Foreskin keratinocyte (primary cell): ENCODE measurements at places on chromosomes 1 and 21. TPM values are rescaled to one million over a fixed set of nuclear protein-coding genes. Genes with fewer than 3 reads are reported as not detected.

GRCh38 chr1:4132352-4133296 lies 232.6 kb upstream of the C1orf174 start:
- no peak for DNase-seq

DNA sequence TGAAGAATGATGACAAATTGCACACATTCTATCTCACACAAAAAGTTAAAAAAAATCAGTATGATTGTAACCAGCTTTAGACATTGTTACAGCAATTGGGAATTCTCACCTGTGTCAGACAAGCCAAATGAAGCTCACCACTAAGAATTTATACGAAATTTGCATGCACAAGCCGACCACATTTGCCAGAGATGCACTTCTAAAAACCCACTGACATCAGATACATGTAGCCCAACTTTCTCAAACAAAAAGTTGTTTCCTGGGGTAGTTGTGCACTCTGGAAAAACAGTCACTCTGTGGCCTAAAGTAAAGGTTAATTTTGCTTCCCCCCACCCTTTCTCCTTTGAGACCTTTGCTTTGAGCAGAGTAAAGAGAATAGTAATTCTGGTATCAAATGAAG lies 67.9 kb upstream of the IL12RB2 start:
- DNase-seq = no peak

GRCh38 chr1:109806733-109807400 lies 43.1 kb upstream of the EPS8L3 start:
- DNase-seq = no peak

DNA sequence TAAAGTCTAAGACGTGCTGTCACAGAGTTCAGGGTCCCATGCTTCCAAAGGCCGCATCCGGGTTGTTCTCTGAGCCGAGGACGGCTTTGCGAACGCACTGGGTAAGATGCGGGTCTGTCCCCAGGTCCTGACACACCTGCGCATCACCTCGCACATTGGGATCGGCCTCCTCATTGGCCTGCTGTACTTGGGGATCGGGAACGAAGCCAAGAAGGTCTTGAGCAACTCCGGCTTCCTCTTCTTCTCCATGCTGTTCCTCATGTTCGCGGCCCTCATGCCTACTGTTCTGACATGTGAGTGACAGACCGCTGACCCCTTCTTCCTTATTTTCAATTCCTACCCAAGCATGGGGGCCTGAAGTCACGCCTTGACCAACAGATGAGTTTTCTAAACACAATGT lies 25.3 kb downstream of the TFF3 start:
- no peak for DNase-seq

DNA sequence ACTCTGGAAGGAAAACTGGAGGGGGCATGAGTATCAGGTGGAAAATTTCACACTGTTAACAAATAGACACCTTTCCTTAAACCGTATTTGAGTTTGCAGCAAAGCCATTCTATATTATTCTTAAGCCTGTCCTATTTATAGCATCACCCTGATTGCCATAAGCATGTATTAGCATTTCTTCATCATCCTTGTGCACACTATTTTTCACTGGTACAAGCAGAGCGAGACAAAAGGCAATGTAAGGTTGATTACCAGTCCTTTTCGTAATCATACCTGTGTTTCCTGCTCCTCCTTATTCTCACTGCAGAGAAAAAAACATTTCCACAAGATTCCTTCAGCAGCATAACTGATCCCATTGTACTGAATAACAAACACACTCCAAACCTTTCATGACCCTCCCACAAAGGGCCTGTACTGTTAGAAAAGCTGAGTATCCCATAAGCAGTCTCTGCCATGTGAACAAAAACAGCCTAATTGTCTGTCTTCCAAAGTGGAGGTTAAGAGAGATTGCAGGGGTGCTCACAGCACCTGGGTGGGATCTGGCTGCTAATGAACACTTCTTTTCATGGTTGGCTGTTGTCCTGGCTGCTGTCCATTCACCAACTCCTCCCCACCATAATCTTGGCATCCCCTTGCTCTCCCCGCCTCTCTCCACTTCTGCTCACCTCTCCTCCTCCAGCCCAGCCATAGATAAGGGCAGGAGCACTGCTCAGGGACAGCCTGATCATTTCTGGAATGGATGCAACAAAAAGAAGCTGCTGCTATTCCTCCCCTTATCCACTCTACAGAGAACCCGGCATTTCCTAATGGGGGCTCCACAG lies 30.4 kb downstream of the VTCN1 start:
- DNase-seq = no peak

GRCh38 chr1:35047188-35047858 lies 15.6 kb upstream of the ZMYM6 start:
- peak; percentile 82 for DNase-seq

DNA sequence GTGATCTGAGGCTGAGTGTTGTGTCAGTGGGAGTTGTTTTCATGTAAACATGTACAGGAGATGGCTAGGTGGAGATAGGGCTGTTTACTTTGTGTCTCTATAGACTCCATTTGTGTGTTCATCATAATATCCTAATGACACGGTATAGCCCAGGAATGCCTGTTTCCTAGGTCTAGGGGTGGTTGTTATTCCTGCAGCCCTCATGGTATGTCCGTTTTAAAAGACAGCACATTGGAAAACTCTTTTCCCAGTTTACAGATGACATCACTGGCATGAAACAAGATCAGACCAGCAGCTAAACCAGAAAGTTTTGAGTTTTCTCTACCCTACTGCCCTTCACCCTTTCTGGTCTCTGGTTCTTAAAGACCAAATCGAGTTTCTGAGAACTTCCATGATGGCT lies 227.3 kb upstream of the TMEM51 start:
- no peak for DNase-seq

- no peak for DNase-seq
These were observed 12.8 kb upstream of the LRRC8D start for GRCh38 chr1:89807983-89808382.

- DNase-seq = no peak
These were observed 35.4 kb upstream of the USP24 start for GRCh38 chr1:55250399-55251075.

DNA sequence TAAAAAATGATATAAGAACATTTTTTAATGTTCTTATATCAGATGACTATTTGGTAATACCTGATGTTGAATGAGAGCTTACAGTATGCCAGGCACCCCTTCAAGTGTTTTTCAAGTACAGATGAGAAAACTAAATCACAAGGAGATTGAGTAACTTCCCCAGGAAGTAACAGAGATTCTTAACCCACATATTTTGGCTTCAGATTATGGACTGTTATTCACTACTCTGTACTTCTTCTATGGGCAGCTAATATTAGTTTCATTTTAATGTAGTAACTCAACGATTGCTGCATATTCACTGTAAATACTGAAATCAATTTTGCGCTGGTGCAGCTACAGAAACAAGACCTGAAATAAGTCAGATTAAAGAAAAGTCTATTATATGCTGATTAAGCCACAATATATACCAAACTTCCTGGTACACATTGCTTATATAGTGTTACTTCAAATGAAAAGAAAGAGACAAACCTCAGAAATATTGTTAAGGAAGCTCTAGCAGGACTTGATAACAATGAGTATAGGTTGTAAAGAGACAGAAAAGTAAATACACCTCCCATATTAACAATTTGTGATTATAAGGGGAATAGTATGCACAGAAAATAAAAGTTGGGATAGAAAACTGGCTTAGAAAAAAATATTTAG lies 19.7 kb downstream of the DPYD start:
- no peak for DNase-seq

- no peak for DNase-seq
These were observed 16.1 kb upstream of the FCAMR start for GRCh38 chr1:206986402-206986801.

GRCh38 chr1:45299981-45300668 lies 26.6 kb upstream of the HPDL start:
- DNase-seq = no peak

GRCh38 chr1:114648503-114648902 lies 21.3 kb downstream of the DENND2C start:
- DNase-seq = no peak

- DNase-seq = no peak
These were observed 471 bp upstream of the ADPRS start for GRCh38 chr1:36088265-36088576.

DNA sequence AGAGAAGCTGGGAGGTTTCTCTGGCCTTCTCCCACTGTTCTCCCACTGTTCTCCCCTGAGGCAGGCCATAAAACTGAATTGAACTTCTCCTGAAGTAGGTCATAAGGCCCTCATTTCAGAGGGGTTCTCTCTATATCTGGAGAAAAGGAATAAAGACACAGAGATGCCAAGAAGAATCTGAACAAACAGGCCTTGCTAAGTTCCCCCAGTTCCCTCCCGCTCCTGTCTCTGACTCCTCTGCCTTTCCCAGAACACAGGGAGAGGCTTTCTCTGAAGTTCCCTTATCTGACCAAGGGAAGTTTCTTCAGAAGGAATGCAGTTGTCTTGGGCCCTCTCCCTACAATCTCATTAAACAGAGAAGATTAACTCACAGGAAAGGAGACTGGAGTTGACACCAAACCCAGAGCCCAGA lies 83.4 kb downstream of the SLC16A1 start:
- DNase-seq = no peak

- peak; percentile 31 for DNase-seq
These were observed 105.2 kb downstream of the SUSD4 start for GRCh38 chr1:223258751-223259198.

- no peak for DNase-seq
These were observed 323.5 kb upstream of the LRRC7 start for GRCh38 chr1:69244211-69244610.

- no peak for DNase-seq
These were observed 139.6 kb upstream of the CTTNBP2NL start for GRCh38 chr1:112256411-112256810.

DNA sequence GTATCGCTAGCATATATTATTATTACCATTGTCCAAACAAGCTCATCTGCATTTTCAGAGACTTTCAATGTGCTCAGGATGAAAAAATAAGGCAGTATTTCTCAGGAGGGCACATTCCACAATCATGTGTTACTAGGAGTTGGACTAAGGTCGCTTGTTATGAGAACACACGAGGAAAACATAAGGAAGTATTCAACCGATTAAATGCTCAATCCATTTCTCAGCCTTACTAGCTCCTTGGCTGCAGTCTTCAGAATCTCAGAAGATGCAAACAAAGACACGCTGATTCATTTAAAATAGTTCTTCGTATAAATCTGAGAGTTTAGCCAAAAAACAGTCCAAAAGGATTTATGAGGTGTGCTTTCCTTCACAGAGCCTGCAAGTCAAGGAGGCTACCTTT lies 82.0 kb upstream of the JAK1 start:
- DNase-seq = no peak

DNA sequence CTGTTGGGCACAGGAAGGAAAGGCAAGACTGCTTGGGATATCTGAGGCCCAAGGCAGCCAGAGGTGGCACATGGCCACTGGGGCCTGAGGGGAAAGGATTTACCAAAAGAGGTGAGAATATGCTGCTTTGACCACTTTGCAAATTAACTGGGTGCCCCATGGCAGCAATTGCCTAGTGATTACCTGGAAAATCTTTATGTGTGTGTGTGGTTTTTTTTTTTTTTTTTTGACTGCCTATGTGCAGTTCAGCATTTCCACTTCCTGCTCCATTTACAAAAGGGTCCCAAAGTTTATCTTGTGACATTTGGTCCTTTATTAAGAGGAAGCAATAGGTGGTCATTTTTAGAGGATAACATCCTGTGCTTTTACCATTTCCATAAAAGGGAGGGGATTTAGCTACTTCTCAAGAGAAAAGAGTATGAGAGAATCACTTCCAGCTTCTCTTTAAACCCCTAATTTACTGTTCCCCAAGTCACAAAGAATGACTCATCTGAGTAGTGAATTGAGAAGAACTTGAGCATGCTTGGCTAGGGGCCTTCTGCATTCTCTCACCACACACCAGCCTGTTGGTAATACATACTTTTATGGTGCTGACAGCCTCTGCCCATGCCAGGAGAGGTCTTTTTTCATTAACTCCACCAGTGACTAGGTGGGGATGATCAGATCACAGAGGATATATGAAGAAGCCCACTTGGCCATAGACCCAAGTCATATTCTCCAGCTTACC lies 52.1 kb downstream of the SYDE2 start:
- DNase-seq = no peak

GRCh38 chr1:212255705-212256307 lies 29.4 kb upstream of the PPP2R5A start:
- no peak for DNase-seq

GRCh38 chr21:45374826-45375455 lies 30.0 kb upstream of the COL18A1 start:
- no peak for DNase-seq

DNA sequence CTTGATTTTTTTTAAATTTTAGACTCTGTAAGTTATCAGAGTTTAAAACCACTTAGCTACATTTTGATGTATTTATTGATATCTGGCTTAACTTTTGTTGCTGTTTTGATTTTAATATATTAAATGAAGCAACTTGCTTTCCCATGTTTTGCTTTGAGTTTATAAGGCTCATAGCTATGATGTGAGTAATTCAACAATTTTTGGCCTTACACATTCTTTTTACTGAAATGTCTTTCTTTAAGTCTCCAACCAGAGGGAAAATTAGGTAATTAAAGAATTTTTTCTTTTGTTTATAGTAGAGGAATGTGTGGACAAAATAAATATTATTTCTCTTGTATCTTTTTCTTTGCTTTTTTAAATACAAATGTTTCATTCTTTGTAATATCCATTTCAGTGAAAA lies 258.3 kb upstream of the ADAMTS5 start:
- DNase-seq = no peak

DNA sequence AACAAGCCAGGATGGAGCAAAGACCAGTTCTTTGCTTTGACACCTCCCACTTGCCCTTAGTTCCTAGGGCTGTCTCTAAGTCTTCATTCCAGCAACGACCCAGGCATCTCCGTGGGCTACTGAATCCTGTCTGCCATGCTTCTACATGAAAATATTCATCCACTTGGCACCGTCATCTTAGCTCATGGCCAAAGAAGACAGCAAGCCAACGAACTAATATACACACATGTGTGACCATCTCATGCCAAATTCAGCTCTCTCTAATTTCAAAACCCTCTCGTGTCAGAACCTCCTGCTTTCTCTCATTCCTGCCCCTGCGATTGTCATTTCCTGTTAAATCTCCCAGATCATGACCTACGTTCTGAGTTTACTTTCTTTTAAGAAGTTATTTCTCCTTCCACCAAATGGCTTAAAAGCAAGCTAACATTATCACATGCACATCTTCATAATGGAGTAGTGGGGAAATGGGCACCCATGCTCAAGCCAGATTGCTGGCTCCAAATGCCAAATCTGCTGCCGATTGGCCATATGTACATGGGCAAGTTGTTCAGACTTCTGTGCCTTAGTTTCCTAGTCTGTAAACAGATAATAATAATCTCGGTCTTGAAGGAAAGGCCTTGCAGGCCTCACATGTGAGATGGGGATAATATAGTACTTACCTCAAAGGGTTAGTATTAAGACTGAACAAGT lies 373.4 kb downstream of the USH2A start:
- DNase-seq = no peak

Gene LCE1D
- total RNA-seq = 0.44 TPM in 1 of 2 replicates, not detected in the other

Gene SPATA17
- 0.37 and 0.78 TPM in 2 replicates for total RNA-seq

Gene NGF
- 0.20 and 2.2 TPM in 2 replicates for total RNA-seq

Gene LAMC1
- total RNA-seq = 93.6 and 109 TPM in 2 replicates

Gene NPR1
- not detected in 2 replicates for total RNA-seq
